ENCODE measurements at places on chromosomes 2 and 18.

- no peak for DNase-seq
These were observed 31.6 kb downstream of the KCNK3 start for GRCh38 chr2:26723991-26724750.

GRCh38 chr2:40218679-40219078 is 233.2 kb downstream of the SLC8A1 start:
- DNase-seq: no peak

DNA sequence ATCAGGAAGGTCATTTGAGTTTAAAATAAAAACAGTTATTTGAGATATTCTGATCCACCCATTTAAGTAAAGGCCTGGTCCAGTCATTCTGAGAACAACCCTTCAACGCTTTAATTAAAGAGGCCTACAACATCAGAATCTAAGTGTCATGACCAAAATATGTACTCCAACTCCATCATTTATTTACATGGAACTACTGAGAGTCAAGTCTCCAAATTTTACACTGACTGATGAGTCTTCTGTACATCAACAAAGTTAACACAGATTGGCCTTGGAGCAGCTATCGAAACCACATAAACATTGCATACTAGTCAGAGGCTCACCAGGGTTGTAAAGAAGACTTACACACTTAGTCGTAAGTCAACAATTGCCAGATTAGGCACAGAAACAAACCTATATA is 37.1 kb downstream of the PIEZO2 start:
- DNase-seq: no peak

DNA sequence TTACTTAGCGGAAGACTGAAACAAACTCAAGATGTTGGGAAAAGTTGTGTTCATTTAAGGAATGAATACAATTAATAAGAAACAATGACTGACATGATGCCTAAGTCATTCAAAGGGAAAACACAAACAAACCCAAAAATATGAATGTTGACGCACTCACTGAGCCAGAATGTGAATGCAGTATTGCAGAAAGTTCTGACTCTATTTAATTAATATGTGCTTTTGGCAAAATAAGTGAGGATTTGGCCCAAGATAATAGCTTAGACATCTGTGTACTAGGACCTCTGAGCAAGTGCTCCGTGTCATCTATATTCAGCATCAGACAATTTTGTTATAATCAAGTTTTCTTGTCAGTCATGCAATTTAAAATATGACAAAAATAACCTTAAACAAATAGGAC is 1138.8 kb upstream of the NXPH2 start:
- no peak for DNase-seq

- DNase-seq: no peak
These were observed 224.5 kb downstream of the FAM210A start for GRCh38 chr18:13501891-13502290.

DNA sequence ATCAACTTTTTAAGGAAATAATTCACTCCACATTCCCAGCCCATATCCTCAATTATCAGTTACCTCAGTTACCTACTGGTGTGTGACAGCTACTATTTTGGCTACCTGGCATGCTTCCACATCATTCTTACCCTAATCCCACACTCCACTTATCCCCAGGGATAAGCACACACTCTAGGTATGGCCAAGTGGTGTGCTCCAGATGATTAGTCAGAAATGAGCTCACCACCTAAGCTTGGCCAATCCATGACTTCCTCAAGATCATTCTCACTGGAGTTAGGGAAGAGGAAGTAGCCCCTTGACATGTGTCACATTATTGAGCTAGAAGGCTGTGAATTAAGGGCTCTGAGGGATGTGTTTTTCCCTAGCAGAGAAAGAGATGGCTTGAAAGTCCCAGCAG is 20.9 kb upstream of the SMAD4 start:
- DNase-seq: no peak

GRCh38 chr2:10466801-10467200 is 18.7 kb upstream of the ODC1 start:
- no peak for DNase-seq

- peak; percentile 35 for DNase-seq
These were observed 815 bp downstream of the GMCL1 start for GRCh38 chr2:69830045-69830905.

DNA sequence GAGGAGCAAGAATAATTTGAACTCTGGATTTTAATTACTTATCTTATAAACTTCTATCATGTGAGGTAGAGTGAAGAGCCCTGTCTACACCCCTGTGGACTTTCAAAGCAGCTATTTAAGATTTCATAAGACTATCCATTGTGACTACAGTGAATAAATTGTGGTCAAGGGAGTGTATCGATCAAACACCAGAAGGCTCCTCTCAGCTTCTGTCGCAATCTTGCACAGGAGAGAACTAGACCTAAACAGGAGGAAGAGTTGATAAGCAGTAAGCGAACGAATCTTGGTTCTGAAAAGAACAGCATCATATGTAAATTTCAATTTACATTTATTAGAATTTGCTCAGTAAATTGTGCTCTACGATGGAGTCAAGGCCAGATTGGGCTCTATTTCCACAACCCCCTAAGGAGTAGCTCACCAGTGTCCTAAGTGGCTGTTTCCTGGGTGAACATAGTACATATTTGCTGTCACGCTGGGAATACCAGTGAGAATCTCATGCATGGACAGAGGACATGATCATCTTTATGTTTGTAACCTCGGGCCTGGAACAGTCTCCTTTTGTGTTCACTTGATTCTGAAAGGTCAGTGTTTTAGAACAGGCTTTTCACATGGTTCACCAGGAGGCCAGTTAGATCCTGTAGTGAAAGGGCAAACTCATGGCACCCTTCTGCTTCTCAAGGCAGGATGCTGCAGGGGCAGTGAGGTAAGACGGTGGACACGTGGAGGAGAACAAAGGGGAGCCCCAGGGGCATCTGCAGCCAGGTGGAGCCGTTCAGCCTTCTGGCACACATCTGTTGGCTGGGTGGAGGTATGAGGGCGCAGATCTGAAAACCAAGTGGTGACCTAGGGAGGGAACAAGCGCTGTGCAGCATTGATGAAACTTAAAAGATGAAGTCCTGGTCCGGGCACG is 33.3 kb downstream of the NPAS2 start:
- no peak for DNase-seq

DNA sequence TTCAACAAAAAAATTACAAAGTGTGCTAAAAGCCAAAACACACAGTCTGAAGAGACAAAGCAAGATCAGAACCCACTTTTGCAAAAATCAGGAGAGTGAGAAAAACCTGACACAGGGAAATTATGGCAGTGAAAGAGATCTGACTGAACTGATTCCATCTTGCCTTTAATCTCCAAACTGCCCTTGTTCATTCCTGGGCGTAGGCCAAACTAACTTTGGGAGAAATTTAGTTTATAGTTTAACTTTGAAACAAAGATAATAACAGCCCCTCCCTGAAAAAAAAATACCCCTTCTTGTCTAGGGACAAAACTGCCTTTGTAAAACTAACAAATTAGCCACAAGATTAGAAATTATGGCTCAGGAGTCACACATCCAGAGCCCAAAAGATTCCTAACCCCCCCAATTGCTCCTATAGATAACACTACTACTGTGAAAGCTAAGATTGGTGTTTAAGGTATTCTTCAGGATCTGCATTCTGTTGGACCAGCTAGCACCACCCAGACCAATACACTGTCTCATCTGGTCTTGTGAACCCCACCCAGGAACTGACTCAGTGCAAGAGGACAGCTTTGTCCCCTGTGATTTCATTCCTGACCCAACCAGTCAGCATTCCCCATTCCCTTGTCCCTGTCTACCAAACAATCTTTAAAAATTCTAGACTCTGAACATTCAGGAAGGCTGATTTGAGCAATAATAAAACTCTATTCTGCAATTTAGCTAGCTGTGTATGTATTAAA is 226.1 kb upstream of the SH3BP4 start:
- DNase-seq: no peak

GRCh38 chr2:45199973-45200372 is 190.7 kb upstream of the SIX2 start:
- DNase-seq: no peak

- DNase-seq: no peak
These were observed 451.3 kb upstream of the TMEFF2 start for GRCh38 chr2:192645811-192646598.

DNA sequence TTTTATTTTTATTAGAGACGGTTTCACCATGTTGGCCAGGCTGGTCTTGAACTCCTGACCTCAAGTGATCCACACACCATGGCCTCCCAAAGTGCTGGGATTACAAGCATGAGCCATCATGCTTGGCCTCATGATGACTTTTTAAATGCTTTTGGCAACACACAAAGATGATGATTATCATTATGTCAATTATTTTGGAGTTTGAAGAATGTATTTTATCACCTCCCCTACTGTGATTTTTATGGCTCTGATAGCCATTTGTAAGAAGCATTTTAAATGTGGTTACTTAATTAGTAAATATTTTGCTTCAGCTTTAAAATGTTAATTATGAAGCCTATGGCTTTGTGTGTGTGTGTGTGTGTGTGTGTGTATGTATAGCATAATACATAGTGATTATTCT is 45.1 kb upstream of the RAB27B start:
- no peak for DNase-seq

GRCh38 chr18:10271481-10271880 is 183.0 kb upstream of the APCDD1 start:
- DNase-seq: no peak

DNA sequence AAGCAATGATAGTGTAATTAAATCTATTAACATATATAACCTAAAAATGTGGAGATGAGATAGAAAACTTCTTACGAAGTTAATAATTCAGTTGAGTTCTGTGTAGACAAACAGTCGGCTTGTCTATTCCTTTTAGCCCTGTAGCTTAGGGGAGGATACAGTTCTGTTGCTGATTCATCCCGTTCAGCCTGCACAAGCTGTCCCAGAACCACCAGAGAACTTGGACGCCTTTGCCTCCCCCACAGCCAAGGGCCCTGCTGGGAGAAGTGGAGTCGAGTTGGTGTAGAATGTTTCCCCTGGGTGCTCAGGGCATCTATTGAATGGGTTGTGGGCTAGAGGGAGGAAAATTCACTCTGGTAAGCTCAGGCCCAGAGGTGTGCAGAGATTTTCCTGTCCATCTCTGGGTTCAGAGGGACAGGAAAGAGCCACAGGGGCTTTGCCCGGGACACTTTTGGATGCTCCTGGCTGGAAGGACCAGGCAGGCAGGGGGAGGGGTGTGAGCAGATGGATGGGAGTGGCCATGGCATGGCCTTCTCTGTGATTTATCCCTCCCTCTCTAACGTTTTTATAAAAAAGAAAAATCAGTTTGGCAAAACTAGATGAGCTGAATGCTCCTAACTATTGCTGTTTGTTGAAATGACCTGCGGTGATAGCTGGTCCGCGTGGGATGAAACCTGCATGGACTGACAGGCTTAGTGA is 42.8 kb upstream of the GALR1 start:
- no peak for DNase-seq

GRCh38 chr2:126527836-126528490 is 128.0 kb upstream of the GYPC start:
- peak; percentile 74 for DNase-seq

DNA sequence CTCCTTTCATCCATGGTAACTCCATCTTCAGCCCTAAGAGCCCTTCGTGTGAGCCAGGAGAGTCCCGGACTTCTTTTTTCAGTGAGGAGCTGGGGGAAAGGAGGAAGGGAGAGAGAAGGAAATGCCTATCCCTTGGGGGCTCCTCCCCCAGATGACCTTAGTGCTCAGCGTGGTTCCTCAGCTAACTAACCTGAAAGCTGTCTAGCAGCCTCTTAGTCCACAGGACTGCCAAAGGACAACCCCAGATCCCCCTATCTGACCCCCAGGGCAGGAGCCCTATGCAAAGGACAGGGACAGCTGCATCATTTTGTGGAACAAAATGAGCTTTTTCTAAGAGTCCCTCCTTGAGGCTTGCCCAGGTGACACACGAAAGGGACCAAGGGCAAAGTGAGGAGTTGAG is 7.9 kb downstream of the SPR start:
- DNase-seq: no peak

Data from activated CD8-positive, alpha-beta memory T cell treated with anti-CD3 and anti-CD28 coated beads, Interleukin-2, amount 50 U/mL, for 4 hours (primary cell).